ENCODE measurements at places on chromosomes 11 and 22. TPM values are rescaled to one million over a fixed set of nuclear protein-coding genes. Genes with fewer than 3 reads are reported as not detected.

Gene VPS37C
- 31.8 TPM for total RNA-seq

Gene RAG1
- total RNA-seq = 1.9 TPM

Gene CD6
- 6.7 TPM for total RNA-seq

Gene ELMOD1
- total RNA-seq = 0.47 TPM
